Stimulated activated CD4-positive, alpha-beta T cell treated with anti-CD3 and anti-CD28 coated beads, Interleukin-12 subunit alpha, Interleukin-12 subunit beta, amount 100 ng/mL, for 48 hours (primary cell): ENCODE measurements at places on chromosomes 2 and 18.

DNA sequence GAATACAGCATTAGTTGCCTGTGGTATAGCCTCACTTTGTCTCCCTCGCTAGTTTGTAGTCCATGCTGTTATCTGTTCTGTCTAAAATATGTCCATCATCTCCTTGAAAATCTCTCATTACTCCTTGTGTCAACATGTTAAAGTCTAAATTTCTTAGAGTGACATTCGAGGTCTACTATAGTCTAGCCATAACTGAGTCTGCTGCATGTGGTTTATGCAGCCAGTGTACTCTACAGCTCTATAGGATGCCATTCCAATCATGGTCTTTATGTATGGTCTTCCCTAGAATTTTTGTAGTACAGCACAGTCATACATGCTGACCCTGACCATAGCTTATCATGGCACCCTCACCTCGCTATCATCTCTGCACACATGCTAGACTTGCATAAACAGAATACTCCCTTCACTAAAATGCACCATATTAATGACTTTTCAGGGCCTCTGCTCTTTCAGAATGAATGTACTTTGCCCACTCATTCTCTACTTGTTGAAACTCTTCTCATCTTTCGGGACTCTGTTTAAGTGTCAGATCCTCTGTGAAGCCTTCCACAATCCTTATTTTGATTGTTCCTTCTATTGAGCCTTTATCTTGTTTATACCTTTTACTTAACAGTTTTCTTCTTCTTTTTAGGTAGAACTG is 12.8 kb downstream of the TANK start:
- DNase-seq, result no peak

GRCh38 chr2:54260241-54260595 is 4.2 kb upstream of the TSPYL6 start:
- no peak for DNase-seq

GRCh38 chr2:145043399-145043834 is 523.5 kb upstream of the ZEB2 start:
- DNase-seq, result no peak

DNA sequence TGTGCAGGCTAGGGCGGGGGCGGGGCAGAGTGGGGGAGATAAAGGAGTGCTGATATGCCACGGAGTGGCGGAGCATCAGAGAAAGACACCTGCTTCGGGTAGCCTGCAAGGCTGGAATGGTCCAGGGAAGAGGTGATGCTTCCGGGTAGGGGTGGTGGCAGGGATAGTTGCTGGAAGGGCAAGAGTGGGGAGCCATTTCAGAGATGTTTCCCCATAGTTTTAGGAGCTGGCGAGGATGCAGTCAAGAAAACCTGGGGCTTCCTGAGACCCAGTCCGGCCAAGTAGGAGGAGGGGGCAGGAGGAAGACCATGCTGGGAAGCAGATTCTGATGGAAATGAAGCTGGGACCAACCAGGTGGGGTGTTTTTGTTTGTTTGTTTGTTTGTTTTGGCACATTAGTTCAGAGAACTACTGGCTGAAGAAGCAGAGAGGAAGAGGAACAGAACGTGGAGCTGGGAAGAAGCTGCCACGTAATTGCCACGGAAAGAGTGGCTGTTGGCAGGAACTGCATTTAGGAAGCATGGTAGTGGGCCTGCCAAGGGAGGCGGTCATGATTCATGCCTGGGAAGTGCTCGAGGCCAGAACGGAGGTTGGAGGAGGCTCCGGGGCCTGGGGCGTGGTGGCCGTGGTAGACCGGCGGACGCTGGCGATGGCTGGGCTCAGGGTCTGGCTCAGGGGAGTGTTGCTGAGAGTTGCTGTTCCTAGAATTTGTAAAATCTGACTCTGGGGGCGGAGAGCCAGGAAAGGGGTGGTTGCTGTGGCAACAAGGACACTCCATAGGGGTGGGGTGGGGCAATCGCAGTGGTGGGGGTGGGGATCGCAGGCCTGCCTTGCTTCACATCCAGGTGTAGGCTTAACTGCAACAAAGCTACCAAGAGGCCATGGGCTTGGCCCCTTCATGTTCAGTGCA is 8.6 kb upstream of the INPP5D start:
- no peak for DNase-seq

DNA sequence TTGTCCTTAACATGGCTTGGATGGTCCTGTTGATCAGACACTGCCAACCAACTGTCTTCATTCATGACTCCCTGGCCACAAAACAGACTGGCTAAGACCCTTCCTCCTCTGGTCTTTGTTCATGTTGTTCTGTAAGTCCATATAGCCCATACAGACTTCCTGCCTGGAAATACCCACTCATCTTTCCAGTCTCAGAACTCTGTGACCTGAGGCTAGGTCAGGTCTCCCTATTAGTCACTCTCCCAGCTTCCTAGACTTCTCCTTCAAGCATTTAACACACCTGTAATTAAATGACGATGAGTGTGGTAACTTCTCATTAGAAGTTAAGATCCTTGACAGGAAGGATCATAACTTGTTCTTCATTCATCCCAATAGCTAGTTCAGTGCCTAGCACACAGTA is 56.3 kb downstream of the CCDC93 start:
- no peak for DNase-seq

DNA sequence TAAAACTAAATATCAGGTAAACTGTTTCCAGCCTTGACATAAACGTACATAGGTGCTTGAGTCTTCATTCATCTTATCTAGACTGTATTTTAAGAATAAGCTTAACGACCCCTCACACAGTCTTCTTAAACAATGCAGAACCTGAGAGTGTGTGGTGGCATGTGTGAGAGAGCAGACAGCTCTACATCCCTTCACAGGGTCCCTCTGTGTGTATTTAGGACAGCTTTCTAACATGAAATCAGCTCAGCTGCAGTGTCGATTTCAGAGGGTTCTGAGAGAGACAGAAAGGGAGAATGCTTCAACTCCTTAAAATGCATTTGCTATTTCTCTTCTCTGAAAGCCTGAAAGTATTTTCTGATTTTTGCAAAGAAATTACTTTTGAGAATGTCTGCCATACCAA is 185.2 kb downstream of the GRB14 start:
- no peak for DNase-seq

DNA sequence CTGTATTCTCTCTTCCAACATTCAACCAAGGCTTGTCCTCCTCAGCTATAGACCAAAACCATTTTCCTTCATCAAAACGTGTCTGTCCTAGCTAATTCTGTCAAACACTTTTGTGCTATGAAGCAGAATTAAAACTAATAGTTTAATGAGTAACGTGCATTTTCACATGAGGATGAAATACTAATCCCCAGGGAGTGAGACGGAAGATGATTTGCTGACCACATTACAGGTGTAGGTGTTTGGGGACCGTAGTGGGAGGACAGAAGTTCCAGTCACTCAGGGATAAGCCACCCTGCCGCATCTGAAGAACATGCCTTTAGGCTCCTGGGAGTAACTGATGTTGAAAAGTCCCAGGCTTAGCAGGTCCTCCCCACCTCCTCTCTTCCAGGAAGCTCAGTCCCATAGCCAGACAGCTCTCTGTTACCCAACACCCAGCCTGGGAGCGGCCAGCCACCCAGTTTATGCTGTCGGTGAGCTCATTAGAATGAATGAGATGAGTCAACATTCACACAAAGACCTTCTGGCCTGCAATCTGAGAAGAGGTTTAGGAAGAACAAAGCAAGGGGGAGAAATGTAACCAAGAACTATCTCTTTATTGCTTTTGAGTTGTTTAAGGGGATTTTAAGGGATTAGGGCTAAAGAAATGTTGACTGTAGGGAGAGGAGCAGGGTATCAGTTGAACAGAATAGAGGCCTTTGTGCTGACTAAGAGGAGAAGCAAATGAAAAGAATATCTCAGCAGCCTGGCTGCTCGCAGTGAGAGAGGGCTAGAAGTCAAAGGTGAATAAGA is 122.5 kb downstream of the FOXI3 start:
- no peak for DNase-seq

DNA sequence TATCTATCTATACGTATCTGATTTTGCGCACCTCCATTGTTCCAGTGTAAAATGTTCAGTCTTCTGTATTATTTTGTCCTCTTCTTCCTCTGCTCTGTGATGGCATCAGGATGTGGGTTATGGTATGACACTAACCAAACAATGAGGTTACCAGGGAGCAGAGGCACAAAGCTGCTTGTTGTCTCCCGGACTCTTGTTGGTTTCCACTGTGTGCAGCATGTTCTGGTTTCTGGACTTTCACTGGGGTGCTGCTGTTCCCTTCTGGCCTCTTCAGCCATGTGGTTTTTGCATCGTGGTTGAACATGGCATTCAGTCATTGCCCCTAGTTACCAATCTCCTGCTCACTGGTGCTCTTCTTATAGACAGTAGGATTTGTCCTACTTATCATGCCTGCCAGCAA is 665.9 kb downstream of the CBLN2 start:
- no peak for DNase-seq

DNA sequence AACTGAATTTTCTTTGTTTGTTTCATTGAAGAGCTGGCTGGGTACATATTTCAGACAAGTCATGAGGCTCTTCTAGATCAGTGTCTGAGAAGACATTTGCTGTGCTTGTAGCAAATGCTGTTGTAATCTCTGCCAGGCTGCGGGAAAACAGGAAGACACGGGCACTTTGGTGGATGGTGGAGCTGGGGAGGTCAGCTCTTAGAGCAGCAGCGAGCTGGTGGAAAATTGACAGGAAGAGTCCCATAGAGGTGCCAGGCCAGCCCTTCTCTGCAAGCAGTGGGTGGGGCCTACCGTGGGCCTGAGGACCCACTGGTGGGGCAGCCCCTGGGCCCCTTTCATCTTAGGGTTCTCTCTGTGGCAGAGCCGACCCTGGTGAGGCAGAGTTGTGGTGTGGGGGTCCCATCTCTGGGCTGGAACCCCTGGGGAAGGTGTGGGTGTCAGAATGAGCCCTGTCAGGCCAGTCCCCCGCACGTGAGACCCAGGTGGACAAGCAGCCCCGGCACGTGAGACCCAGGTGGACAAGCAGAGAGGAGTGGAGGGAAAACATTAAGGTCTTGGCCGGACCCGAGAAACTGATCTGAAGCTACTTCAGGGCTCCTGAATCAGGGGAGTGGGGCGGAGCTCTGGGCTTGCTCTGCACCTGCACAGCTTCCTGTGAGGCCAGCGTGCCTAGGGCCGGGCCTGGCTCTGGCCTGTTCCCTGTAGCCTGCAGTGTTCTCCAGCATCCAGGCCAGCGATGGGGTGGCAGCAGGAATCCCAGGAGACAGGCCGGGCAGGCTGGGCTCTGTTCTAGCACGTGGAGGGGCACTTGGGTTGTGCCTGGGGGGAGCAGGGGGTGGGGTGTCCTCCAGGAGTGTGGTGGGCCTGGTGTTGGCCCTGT is 273.5 kb upstream of the HDAC4 start:
- DNase-seq, result no peak

GRCh38 chr2:240236217-240237111 is 96.0 kb upstream of the OTOS start:
- no peak for DNase-seq
